Skin of body (tissue), 3 donors: ENCODE measurements at places on chromosomes 1 and 21. TPM values are rescaled to one million over a fixed set of nuclear protein-coding genes. Genes with fewer than 3 reads are reported as not detected.

The NHLH1 gene
- 0.20 TPM for total RNA-seq

The CLK2 gene
- 28.8 TPM for total RNA-seq

The GBP5 gene
- 1.4 TPM for total RNA-seq

The NR1I3 gene
- total RNA-seq = not detected

The CR1L gene
- total RNA-seq = 1.6 TPM

The NBPF4 gene
- total RNA-seq = not detected

The SPATA17 gene
- total RNA-seq = 0.59 TPM

DNA sequence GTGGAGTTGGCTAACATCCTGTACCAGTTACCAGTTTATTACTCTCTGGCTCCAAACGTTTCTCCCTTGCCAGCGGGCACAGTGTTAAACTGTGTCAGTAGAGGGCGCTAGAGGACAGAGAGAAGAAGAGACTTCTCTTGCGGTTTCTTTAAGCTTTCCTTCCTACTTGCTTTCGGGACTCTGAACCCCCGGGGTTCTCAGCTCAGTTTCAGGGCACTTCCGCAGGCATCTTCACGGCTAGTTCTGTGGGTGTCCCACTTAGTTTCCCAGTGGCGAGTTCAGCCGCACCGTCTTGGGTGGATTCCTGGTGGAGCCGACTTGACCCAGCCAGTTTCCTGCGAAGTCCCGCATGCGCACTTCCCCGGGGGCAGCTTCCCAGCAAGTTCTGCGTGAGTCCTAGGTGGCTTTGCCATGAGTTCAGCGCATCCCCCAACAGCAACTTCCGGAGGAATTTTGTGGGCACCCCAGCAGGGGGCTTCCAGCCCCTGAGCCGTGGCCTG, 37.9 kb upstream of the BTG2 start:
- DNase-seq = peak; percentile 72

DNA sequence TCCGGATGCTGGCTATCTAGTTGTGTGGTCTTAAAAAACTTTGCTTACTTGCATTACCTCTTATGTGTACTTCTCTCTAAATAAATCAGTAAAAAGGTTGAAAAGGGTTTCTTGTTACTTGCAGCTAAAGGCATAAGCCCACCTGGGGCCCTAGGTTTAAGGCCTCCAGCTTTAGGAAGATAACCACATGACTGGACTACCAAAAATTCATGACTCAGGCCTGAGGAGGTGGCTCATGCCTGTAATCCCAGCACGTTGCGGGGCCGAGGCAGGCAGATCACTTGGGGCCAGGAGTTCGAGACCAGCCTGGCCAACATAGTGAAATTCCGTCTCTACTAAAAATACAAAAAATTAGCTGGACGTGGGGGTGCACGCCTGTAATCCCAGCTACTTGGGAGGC, 142.9 kb downstream of the APP start:
- DNase-seq = no peak

GRCh38 chr1:20379075-20379474, 88.4 kb downstream of the VWA5B1 start:
- DNase-seq = no peak

DNA sequence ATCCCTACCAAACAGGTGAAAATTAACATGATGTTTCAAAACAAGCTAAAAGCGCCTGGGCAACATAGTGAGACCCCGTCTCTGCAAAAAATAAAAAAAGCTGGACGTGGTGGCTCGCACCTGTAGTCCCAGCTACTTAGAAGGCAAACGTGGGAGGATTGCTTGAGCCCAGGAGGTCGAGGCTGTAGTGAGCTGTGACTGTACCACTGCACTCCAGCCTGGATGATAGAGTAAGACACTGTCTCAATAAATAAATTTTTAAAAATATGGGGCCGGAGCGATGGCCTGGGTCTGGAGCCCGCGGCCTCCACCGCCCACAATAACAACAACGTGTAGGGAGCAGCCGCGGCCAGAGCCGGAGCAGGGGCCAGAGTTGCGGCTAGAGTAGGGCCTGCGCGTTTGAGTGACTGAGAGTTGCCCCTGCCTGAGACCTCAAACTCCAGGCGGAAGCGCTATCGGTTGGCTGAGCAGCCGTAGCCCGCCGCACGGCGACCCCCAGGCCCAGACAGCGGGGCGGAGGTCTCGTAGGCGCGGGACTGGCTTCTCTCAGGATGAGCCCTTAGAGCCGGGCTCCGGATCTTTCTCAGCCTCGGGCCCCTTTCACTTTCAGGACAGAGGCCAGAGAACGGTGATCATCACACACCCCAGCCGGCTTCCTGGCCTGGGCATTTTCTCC, 41.4 kb downstream of the ZMYM1 start:
- no peak for DNase-seq

GRCh38 chr1:60281360-60281932, 207.9 kb upstream of the C1orf87 start:
- DNase-seq = peak; percentile 57

DNA sequence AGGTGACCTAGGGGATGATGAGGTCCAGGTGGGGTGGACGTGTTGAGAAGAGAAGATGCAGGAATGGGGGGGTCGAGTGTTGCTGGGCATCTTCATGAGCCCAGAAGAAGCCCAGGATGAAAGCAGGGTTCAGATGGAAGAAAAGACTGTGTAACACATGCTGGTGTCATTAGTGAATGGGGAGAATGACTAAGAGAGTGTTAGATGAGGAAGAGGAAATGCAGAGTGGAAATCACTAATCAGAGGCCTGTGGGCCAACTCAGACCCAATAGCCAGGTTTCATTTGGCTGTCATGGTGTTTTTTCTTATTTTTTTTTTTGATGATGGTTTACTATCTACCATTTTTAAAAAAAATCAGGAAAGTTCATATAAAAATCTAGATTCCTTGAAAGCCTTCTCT, 180.8 kb upstream of the CAMK1G start:
- DNase-seq = no peak

- no peak for DNase-seq
Observed at GRCh38 chr1:116785006-116785405, 30.8 kb downstream of the CD2 start.

DNA sequence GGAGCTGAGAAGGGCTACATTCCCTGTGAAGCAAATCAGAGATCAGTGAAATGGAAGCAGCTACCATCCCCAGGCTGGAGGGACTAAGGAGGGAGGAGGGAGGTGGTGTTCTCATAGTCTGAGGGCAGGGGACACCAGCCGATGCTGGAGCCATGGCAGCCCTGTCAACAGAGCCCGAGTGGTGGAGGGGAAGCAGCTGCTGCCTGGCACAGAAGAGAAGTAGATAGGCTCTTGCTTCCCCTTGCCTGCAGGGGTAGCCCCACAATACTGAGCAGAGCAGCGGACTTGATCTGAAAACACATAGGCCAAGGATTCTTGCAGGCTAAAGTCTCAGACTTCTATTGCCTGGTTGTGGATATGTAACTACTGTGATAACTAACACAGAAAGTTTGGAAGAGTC, 255.1 kb downstream of the FGGY start:
- no peak for DNase-seq

DNA sequence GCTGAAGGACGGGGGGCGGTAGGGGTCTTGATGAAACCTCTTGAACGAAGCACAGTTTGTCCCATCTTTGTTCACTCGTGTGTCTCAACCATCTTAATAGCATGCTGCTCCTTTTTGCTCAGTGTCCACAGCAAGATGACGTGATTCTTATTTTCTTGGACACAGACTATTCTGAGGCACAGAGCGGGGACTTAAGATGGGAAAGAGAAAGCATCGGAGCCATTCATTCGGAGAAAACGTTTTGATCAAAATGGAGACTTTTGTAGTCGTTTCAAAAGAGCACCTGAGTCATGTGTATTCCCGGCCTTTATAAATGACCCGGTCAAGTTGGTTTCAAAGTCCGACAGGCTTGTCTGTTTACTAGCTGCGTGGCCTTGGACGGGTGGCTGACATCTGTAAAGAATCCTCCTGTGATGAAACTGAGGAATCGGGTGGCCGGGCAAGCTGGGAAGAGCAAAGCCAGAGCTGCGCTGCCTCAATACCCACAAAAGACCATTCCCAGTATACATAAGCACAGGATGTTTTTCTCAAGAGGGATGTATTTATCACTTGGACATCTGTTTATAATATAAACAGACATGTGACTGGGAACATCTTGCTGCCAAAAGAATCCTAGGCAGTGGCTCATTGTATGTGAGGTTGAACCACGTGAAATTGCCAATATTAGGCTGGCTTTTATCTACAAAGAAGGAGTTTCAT, 18.5 kb downstream of the ETS2 start:
- DNase-seq = peak; percentile 36

GRCh38 chr1:24914226-24915069, 15.6 kb downstream of the RUNX3 start:
- DNase-seq = no peak

- DNase-seq = no peak
Observed at GRCh38 chr1:49971088-49971487, 52.7 kb downstream of the AGBL4 start.

DNA sequence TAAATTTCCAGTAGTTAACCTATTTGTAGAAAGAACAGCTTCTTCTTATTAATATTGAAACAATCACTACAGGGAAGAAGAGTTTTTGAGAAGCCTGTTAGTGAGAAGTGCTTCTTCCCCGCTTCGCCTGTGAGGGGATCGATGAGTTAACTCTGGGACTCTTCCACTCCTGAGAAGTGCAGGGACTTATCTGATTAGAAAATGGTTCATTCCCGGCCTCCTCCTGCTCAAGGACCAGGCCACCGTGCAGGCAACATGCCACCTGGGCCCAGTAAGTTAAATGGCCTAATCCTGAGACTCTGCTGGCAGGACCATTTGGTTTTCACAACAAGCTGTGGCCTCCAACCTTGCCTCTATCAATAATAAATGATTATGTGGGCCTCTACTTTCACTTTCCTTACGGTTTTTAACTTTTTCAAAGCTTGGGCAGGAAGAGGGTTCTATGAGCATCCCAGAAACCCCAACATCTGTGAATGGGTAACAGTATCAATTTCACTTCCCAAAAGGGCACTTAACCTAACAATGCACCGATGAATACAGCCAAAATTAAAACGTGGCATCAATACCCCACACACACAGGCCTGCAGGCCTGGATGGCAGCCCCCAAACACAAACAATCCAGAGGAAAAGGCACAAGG, 33.1 kb downstream of the SIPA1L2 start:
- DNase-seq = no peak

GRCh38 chr1:84862810-84863251, 30.2 kb downstream of the LPAR3 start:
- no peak for DNase-seq

DNA sequence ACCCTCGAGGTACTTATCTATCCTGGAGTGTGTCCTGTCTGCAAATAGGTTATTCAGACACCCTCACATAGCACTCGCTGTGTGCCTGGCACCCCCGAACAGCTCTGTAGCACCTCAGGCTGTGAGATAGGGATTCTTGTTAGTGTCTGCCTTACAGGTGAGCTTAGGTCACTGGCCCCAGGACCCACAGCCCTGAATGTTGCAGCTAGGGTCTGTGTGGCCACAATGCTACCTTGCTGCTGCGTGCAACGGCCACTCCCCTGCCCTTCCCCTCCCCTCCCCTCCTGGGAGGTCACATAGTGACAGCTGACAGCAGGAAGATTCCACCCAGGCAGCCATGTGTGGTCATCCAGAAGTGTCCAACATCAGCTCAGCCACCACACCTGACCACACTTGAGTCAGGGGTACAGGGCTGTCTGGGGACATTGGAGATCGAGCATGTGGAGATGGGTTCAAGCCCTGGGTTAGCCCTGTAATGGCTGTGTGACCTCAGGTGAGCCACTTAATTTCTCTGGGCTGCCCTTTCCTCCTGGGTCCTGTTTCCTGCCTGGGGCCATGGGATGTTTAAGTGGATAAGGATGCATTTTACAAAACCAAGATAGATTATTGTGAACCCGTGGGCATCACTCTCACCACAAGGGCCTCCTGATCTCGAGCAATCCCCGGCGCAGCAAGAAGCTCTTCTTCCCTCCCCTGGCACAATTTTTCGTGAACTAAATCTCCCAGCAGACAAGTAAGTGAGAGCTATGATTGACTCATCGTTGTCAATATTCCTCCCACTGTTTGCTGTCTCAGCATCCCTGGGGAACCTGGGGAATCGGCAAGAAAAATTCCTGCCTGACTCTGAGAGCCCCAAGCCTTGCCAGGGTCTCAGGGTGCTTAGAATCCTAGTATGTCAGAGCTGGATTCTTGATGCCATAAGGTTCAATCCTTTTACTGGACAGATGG, 208.7 kb downstream of the PTPRU start:
- no peak for DNase-seq

DNA sequence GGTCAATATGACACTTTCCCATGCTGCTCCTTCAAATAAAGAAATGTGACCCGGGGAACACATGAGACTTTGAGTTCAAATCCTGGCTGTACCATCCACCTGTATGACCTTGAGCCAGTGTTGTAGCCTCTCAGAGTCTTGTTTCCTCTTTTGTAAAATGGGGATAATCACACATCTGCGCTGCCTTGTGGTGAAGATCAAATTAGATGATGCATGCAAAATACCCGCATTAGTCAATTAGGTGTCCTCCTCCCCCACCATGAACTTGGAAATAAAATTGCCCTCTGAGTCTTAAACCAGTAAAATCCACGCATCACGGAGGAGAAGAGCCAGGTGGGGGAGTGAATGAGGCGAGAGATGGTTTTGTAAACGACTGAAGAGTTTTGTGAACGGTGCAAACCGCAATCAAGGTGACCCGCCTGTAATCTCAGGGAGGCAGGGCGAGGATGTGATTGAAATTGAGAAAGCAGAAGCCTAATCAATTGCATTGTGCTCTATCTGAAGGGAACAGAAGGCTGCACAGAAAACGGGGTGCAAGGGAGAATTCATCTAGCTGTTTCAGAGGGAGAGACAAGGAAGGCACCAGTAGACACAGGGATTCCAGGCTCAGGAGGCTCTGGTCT, 5.8 kb upstream of the AHDC1 start:
- no peak for DNase-seq

- DNase-seq = no peak
Observed at GRCh38 chr1:89822999-89823628, 2.3 kb downstream of the LRRC8D start.

DNA sequence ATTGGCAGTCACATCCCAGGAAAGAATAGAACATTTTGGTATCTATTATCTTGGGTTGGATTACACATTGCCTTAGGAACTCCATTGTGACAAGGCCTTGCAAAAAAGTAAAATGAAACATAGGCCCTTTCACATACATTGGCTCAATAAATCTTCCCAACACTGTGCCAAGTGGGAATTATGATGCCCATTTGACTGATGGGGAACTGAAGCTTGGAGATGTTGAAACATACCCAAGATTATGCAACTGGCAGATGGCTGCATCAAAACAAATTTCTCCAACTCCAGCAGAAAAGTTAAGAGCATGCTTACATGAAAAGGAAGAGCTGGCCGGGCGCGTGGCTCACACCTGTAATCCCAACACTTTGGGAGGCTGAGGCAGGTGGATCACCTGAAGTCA, 26.9 kb downstream of the PLEKHO1 start:
- no peak for DNase-seq

DNA sequence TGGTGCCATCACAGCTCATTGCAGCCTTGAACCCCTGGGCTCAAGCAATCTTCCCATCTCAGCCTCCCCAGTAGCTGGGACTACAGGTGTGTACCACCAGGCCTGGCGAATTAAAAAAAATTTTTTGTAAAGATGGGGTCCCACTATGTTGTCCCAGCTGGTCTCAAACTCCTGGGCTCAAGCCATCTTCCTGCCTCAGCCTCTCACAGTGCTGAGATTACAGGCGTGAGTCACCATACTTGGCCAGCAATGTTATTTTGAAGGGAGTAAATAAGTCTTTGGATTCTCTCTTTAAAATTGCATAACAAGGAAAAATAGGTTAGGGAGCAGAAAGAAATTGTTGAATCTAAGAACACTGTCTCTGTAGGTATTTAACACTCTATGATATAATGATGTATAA, 111.3 kb downstream of the RPS6KC1 start:
- no peak for DNase-seq

GRCh38 chr1:156970017-156970416, 49.6 kb downstream of the LRRC71 start:
- no peak for DNase-seq

GRCh38 chr1:54312796-54313316, 93.3 kb downstream of the SSBP3 start:
- peak; percentile 87 for DNase-seq
